ENCODE measurements at places on chromosomes 2 and 18.

DNA sequence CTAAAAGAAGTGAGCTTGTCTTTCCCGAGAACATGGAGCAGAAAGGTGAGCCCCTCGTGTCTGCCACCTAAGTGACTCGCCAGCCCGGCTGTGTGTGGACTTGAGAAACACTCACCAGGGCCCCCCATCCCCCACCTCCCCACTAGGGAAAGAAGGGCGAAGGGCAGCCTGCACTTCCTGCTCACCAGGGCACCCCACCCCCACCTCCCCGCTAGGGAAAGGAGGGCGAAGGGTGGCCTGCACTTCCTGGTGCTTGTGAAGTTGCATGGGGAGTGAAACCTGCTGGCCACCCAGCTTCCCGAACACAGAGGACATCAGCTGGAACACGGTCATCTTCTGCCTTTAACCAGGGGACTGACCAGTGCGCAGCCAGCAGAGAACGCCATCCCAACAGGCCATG, 402.7 kb upstream of the SALL3 start:
- no peak for DNase-seq

DNA sequence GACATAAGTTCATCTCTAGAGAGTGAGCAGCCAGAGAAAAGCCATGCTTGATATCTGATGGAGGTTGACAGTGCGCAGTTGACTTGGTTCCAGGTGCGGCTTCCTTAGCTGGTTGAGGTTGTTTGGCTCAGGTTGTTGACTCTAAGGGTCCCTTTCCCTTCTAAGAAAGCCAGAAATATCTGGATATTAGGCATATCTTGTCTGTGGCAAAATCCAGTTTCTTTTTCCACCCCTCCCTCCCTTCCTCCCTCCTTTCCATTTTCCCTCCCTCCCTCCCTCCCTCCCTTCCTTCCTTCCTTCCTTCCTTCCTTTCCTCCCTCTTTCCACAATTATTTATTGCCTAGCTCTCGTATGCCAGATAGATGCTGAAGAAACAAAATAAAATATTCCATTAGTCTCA, 82.6 kb upstream of the TNP1 start:
- no peak for DNase-seq

- no peak for DNase-seq
These were observed 74.1 kb downstream of the MMADHC start for GRCh38 chr2:149513461-149513860.

DNA sequence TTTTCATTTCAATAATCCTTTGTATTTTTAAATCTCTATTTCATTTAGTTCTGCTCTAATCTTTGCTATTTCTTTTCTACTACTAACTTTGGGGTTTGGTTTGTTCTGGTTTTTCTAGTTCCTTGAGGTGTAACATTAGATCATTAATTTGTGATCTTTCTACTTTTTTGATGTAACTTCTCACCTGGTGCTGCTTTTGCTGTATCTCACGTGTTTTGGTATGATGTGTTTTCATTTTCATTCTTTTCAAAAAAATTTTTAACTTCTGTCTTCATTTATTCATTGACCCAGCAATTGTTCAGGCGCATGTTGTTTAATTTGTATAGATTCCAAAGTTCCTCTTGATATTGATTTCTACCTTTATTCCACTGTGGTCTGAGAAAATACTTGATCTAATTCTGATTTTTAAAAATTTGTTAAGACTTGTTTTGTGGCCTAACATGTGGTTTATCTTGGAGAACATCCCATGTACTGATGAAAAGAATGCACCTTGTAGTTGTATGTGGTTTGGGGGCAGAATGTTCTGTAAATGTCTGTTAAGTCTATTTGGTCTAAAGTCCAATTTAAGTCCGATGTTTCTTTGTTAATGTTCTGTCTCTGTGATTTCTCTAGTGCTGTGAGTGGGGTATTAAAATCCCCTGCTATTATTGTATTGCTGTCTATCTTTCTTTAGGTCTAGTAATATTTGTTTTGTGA, 17.3 kb upstream of the MALT1 start:
- DNase-seq = no peak

- no peak for DNase-seq
These were observed 143.6 kb downstream of the RNF144A start for GRCh38 chr2:7060631-7061449.

- DNase-seq = peak; percentile 85
These were observed 158.3 kb downstream of the LDLRAD4 start for GRCh38 chr18:13376841-13377351.

DNA sequence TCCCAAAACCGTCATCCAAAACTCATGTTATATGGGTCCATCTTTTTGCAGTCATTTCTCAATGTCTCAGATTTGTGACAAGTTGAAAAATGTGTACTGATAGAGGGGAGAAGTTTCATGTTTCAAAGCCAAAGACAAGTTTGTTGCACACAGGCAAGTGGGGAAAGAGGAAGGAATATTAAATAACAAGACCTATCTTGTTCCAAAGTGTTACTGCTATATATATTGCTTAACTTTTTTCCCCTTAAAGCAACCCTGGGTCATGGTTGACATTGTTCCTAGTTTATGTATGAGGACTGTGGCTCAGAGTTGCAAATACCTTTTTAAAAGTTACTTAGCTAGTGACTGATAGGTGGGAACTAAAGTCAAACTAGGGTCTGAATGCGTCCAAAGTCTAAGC, 1.7 kb downstream of the ITGA4 start:
- DNase-seq = no peak

DNA sequence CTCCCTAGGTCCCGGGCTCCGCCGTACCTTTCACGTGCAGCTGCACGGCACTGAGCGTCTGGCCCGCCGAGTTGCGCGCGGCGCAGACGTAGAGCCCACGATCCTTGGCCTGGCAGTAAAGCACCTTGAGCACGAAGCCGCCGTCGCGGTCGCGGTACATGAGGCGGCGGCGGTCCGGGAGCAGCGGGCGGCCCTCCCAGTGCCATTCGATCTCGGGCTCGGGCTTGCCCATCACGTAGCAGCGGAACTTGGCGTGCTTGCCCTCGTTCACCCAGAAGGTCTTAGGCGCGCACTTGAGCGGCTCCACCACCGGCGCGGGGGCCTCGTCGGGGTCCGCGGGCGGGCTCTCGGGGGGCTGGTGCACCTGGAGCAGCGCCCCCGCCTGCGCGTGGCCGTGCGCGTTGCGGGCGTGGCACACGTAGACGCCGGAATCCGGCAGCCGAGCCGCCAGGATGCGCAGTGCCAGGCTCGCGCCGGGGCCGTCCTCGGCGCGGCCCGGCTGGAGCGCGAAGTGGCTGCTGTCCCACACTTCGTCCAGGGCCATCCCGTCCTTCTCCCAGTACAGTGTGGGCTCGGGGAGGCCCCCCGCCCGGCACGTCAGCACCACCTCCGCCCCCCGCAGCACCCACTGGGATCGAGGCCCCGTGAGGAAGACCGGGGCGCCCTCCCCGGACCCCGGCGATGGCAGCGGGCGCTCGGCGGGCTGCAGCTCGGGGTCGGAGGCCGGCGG, 980 bp downstream of the OBSL1 start:
- DNase-seq = no peak

- no peak for DNase-seq
These were observed 239.2 kb upstream of the HS6ST1 start for GRCh38 chr2:128557831-128558241.

GRCh38 chr2:41294331-41294730, 753.5 kb upstream of the PKDCC start:
- DNase-seq = no peak

- DNase-seq = no peak
These were observed 72.7 kb upstream of the PPP1CB start for GRCh38 chr2:28678944-28679343.

- DNase-seq = no peak
These were observed 96.7 kb upstream of the ACKR3 start for GRCh38 chr2:236472720-236473495.

DNA sequence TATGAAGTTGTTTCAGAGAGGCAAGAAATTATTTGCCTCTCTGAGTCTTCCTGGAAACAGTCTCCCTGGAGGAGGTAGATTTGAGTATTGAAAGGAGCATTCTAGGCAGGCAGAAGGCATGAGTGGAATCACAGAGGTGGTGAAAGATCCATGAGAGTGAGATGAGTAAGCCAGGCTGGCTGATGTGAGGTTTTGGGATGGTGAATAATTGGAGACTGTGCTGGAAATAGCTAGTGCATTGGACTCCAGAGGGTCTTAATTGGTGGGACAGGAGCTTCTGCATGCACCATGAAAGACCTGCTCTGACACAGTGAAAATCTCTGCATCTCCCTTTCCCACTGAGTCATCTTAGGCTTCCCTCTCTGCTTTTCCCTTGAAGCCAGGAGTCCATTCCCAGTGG, 46.3 kb downstream of the CDC42EP3 start:
- no peak for DNase-seq

DNA sequence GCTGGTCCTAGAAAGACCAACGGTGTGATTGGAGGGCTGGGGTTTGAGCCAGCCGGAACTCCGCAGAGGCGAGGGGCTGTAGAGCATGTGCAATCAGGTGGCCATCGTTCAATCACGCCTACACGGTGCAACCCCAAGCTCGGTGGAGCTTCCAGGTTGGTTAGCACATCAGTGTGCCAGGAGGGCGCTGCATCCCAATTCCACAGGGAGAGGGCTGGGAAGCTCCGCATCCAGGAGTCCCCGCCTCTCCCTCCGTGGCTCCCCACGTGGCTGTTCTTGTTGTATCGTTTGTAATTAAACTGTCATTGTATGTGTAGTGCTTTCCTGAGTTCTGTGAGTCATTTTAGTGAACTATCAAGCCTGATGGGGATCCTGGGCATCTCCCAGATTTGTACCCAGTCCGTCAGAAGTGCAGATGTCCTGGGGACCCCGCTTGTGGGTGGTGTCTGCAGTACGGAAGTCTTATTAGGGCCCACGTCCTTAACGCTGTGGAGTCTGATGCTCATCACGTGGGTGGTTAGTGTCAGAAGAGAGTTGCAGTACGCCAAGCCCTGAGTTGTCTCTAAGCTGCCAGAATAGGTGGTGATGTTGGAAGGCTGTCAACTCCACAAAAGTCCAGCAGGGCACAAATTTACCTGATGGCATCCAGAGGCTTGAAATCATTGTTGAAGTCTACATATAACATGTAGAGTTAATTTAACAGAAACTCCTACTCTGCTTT, 20.6 kb upstream of the AMMECR1L start:
- no peak for DNase-seq

DNA sequence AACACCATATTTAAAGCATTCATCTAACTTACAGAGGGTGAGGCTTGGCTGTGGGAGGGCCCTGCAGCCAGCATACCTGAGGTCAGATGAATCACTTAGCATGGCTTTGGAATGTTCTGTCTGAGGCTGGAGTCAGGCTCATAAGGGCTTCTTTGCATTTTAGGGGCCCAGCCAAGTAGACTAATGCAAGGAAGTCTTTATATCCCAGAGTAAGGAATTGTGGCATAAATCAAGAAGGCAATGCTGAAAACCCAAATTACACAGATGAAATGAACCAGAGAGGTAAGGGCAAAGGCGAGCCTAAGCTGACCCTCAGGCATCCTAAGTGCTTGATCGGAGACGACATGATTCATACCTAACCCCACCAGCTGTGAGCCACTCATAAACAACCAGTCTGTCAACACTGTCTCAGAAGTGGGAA, 383.6 kb downstream of the DCC start:
- DNase-seq = no peak

DNA sequence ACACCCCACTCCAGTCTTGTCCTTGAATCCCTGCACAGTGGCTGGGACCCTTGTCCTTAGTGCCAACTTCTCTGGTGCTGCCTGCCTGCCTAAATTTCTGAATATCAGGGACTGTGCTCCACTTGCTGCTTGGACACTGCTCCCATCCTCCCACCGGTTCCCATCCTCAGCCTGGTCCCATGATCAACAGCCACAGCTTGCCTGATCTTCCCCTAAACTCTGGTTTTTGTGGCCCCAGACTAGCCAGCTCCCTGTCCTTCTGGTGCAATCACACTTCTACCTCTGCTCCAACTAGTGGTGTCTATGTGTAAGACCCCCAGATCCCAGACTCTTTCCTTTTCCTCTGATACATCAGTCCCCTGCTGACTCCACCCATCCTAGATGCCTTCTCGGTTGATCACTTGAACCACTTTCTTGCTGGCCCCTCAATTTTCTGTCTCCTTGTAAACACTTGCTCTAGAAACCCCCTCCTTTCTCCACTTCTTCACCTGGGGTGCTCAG, 37.2 kb upstream of the POLE4 start:
- DNase-seq = no peak

DNA sequence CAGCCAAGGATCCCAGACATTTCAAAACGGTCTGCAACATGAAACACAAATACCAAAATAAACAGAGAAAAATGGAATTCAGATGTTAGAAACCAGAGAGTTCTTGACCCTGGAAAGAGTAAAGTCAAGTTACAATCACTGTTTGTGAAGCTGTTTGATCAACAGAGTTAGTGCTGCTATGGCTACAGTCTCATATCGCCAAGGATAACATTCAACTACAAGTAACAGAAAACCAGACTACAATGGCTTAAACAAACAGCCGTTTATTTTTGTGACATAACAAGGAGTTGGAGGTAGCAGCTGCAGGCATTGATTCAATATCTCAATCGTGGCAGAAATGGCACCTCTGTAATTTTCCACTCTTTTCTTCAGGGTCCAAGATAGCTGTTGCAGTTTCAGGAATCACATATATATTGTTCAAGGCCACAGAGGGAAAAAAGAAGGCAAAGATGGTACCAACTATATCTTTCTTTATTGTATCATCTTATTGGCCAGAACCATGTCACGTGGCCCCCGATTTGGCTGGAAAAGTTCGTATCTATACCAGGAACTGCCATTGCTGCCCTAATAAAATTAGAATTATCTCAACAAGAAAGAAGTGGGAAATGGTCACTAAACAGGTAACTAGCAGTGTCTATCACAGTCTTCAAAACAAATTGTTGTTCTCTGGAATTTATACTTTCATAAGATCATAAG, 17.7 kb upstream of the HNRNPLL start:
- no peak for DNase-seq

GRCh38 chr18:75548353-75548905, 120.9 kb upstream of the SMIM21 start:
- no peak for DNase-seq

DNA sequence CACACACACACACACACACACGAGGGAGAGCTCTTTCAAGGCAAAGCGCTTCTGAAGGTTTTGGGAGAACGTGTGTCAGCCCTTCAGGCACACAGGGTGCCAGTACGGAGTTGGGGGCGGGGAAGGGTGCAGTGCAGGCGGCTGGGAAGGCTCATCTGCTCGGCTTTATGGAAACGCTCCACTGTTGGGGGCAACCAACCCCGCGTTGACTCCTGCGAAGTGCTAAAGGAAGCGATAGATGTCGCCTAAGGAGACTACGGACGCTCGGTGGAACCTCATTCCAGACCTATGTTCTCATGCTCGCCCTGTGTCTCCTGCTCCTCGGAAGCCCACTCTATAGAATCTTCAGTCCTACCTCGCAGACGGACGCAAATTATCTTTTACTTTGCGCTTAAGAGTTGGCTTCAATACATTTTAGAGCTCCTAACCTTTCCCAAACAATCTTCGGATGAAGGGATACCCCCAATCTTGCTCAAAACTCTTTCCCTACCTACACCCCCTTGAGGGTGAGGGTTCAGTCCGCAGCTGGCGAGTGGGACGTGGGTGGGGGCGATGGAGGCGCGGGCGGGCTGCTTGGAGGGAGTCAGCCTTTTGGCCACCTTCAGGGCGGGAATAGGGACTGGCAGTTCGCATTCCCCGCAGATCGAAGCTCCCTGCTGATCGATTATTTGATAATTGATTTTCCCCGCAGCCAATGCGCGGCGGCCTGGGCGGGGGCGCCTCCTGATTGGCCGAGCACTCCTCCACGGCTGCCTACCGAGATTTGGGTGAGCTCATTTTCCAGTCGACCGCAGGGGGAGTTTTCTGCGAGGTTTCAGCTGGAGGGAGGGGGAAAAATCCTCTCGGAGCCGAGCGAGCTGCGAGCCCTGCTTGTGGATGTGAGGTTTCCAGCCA, 1.9 kb upstream of the MEIS1 start:
- DNase-seq = no peak

- DNase-seq = no peak
These were observed 190.7 kb downstream of the DLGAP1 start for GRCh38 chr18:4264347-4264791.
